ENCODE measurements at places on chromosomes 16 and 17.
A peak's percentile ranks its signal among the peaks of the same experiment; 100 is the strongest.

DNA sequence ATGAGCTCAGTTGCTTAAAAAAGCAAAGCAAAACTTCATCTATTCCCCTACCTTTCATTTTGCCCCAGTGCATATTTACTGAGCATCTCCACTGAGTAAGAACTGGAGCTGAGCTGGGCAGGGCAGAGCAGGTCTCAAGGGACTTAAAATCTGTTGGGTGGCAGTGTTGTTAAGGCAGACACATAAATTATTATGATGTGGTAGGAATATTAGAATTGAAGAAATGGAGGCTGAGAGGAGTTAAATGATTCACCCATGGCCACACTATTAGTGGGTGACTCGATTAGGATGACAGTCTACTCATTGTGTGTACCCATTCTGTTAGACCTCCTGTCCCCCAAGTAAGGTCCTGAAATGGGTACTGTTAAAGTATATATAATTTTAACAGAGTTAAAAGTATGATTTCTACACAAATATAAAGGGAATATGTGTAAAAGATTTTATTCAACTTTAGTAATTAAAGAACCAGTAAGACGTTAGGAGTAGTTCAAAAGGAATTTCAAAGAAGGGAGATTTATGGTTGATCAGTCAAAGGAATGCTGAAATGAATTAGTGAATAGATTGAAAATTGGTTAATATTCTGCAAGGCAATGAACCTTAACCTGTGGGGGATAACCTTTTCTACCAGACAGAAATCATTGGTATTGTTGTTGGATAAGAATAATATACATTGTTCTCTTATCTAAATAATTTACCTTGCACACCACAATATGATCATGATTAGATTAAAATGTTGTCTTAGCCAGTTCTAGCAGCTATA is 17.5 kb downstream of the ITGB3 start:
- DNase-seq: no peak

- DNase-seq: no peak
Measured at GRCh38 chr17:49247944-49248343, 17.4 kb upstream of the PHOSPHO1 start.

DNA sequence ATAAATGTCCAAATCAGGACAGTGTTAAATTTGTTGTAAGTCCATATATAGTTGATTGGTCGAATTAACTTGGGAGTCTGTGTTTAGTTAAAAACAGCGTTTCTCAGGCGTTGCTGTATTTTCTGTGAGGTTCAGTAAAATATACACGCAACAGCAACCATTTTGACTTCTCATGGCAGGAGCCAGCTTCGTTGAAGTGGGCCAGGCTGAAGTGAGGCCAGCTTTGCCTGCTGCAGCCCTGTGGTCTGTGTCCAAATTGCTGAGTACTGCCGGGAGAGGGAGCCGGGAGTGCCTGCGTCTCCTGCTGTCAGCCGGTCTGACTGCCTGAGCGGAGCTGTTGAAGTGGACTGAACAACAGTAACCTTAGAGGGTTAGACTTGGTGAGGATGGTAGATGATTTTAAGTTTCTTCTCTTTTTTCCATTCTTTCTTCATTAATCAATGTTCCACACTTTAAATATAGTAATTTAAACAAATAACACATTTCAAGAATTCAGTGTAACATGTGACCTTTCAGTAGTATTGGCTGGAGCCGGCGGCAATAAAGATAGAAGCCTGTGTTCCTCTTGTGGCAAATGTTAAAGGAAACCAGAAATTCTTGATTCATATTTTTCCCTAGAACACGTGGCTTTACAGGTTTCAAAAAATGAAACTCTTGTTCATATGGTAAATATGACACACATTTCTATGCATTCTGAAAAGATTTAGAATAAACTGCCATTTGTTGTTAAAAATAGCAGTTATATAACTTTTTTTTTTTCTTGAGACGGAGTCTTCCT is 37.0 kb upstream of the ZNF750 start:
- peak; percentile 82 for DNase-seq

GRCh38 chr17:73351764-73352163 is 40.0 kb upstream of the CDC42EP4 start:
- DNase-seq: no peak

- DNase-seq: no peak
Measured at GRCh38 chr17:12983991-12984884, 33.6 kb downstream of the ELAC2 start.
